ENCODE measurements at places on chromosomes 2 and 18.

GRCh38 chr2:143356336-143356735 lies 227.1 kb downstream of the ARHGAP15 start:
- DNase-seq, result no peak

- no peak for DNase-seq
Measured at GRCh38 chr18:63168287-63168686, 151.3 kb downstream of the BCL2 start.

DNA sequence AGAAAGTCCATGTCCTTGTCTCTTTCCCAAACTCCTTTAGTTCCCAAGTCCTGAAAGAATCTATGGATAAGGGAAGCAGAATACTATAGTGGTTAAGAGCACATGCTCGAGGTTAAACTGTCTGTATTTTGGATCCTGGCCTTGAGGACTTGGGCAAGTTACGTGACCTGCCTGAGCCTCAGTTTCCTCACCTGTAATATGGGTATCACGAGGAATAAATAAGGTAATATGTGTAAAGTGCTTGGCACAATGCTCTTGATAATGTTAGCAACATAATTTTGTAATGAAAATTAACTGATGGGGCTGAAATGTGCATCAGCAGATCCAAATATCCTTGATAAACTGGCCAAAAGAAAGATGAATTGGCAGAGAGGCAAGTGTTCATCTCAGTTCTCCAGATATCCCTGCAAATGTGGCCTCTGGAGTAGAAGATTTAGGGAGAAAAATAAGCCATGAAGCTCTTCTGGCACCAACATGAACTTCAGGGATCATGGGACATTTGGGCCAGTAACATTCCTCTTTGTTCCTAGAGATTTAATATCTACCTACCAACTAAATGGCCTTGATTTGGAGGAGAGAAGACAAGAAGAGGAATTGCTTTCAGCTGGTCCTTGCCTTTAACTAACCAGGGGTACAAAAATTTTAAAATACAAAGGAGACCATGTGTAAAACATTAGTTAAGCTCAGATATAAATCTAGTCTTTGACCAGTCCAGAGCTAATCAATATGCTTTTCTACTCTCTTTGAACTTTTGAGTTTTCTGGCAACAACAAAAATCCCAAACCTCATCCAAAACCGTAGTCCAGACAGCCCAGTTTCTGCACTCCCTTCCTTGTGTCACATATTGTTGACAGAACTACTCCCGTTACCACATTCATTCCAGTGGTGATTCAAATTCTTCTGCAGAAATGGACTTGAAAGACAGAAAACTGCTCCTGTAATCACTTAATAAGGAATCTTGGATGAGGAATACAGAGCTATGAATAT lies 52.7 kb upstream of the EML4 start:
- no peak for DNase-seq

GRCh38 chr2:173990970-173991819 lies 26.0 kb upstream of the SP3 start:
- DNase-seq, result peak; percentile 35

- no peak for DNase-seq
Measured at GRCh38 chr2:207167099-207167923, 1.6 kb upstream of the KLF7 start.

DNA sequence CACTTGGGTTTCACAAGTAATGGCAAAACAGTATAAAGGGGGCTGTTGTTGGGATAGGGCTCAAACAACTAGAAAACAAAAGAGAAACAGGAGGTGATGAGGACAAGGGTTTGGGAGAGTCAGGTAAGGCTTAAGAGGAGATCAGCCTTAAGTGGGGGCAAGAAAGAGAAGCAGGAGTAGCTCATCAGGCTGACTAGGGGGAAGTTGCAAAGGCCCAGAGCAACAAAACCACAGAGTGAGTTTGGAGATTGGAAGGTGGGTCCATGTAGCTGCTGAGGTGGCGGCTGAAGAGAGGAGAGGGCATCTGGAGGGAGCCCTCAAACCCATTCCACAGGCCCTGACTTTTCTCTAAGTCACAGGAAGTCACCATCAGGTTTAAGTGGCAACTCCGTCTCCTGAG lies 126.0 kb downstream of the MREG start:
- no peak for DNase-seq

- DNase-seq, result no peak
Measured at GRCh38 chr2:42843131-42843530, 50.7 kb upstream of the HAAO start.

DNA sequence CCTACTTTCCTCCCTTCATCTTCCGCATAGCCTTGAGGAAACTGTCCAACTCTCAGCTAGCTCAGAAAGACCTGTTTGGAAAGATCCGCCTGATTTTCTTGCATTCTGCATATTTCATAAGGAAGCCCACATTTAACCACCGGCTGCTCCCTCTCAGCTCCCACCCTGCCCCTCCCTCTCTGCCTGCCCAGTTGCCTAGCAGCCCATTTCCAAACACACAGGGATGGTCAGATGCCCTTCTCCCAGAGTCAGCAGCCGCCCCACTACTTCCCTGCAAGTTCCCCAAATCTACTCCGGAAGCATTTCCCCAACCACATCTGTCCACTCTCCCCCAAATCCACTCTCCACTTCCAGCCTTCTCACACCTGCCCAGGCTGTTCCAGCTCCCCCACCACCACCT lies 96.0 kb downstream of the TNS1 start:
- no peak for DNase-seq

DNA sequence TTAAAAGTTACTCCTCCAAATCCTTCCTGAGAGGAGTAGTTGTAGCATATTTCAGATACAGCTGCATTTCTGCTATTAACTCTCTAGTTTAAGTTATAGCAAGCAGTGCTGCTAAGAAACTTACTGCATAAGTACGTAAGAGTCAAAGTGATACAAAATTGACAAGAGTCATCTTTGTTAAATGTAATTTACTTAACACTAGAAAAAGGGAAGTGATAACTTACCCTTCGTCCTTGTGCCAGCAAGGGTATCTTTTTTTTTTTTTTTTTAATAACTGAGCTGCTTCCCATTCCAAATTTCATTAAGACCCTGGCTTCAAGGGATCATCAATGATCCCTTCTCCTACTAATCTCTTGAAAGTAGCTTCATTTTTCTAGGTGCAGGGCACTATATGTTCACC lies 493.0 kb downstream of the PLCL1 start:
- no peak for DNase-seq

DNA sequence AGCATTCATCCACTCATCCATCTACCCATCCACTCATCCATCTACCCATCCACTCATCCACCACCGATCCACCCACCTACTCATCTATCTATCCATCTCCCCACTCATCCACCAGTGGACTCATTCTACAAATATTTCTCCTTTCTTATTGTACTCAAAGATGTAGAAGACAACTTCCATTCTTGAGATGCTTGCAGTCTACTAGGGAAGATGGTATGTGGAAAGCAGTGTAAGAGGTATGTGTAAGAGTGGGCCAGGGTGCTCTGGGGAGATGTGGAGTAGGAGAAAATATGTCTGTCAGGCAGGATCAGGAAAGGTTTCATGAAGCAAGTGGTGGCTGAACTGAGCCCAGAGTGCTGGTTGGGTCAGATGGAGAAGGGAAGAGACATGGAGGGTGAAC lies 150.8 kb downstream of the CELF4 start:
- no peak for DNase-seq

- no peak for DNase-seq
Measured at GRCh38 chr18:57584444-57584843, 2.1 kb downstream of the FECH start.

GRCh38 chr2:201378496-201379397 lies 21.6 kb upstream of the FLACC1 start:
- DNase-seq, result no peak

DNA sequence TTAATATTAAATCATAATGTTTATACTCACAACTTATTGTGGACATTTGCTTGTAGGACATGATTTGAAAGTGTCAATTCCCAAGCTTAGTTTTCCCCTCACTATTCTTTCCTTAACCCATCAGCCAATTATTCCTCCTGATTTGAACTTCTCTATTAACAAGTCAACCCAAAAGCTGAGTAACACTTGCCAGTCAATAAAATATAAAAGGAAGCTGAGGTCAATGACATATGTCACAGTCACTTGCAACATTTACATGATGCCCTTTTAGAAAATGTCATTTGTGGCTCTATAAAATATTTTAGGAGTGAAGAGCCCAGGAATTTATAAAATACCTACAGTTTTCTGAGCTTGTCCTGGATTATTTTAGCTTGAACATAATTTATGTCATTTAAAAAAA lies 7.2 kb downstream of the CCDC68 start:
- DNase-seq, result no peak

GRCh38 chr2:236870370-236870769 lies 215.3 kb upstream of the COPS8 start:
- no peak for DNase-seq

DNA sequence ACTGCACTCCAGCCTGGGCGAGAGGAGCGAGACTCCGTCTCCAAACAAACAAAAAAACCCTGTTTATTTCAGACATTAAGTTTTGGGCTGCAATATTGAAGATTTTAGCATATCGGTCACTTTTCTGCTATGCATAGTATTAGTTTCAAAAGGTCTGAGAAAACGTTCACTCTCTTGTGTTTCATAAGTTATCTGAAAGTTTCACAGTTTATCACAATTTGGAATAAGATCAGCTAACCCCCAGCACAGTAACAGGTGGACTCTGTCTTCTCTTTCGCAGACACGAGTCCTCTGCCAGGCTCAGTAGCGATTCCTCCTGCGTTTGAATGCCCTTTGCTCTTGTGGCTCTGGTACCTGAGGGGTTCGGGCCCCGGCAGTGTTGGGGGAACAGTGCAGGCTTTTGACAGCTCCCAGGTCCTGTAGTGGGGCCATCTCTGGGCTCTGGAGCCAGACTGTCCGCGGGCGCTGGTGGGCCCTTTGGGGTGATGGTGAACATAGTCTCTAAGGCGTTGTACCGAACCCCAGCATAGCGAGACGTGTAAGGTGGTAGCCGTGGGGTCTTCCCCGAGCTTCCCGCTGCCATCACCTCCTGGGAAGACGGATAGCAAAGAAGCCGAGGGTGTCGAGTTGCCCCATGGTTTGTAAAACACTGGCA lies 20.4 kb downstream of the NFATC1 start:
- no peak for DNase-seq

- DNase-seq, result no peak
Measured at GRCh38 chr2:150591496-150592285, 104.2 kb upstream of the RND3 start.

GRCh38 chr2:185006481-185006880 lies 408.2 kb downstream of the ZNF804A start:
- no peak for DNase-seq

GRCh38 chr2:61978522-61978921 lies 73.0 kb downstream of the COMMD1 start:
- no peak for DNase-seq

DNA sequence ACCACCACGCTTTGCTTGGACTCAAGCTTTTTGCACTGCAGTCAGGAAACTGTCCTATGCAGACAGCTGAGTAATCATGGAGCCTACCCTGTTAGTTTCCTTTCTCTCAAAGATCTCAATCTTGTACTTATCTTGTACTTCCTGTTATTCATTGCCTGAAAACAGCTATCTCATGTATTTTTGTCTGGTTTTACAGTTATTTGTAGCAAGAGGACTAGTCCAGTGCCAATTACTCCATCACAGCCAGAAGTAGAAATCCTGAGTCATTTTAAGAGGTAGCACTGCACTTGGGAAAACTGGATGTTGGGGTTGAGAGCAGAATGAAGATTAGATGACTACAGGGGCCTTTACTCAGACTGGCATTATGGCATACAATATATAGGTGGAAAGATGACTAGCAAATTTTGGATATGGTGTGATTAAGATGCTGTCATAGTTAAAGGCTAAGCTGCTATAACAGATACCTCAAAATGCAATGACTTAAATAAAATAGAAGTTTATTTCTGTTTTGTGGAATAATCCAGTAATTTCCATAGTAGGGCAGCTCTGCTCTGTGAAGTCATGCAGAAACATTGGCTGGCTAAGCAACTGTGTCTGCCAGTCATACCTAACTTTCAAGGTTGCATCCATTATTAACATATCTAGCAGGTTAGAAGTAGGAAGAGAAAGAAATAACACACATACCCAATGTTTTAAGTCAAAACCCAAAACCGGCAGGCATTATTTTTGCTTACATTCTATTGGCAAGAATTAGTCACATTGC lies 21.1 kb upstream of the CHMP3 start:
- DNase-seq, result no peak

DNA sequence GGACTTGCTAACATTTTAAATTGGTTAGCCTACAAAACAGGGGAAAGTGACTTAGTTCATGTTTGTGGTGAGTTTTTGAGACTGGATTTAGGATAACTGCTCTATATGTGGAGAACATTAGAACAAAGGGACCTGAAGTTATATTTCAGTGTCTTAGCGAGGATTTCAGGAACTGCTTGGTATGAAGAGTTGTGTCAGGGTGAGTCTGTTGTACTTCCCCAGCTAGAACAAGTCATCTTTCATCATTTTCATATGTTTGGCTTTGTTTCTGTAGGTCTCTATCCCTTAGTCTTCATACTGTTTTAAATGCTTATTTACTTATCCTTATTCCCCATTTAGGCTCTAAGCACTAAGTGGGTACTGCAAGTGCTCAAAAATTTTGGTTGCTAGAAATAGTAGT lies 41.9 kb downstream of the KCMF1 start:
- DNase-seq, result no peak

DNA sequence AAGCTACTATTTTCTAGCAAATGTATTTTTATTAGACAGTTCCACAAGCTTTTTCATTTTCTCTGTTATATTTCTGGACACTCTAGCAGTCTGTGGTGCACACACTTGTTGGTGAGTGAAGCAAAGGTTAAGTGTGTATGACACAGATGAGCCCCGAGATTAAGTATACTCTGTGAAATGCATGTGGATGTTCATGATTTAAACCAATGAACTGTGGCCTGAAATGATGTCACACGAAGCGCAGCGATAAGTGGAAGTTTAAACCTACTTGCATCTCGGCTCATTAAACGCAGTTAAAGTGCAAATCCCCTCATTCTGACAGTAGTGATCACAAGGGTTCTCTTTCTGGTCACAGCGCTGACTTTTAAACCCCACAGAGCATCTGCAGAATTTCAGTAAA lies 1488.8 kb upstream of the NXPH2 start:
- DNase-seq, result peak; percentile 30

- DNase-seq, result no peak
Measured at GRCh38 chr2:63053889-63054602, 3.4 kb downstream of the OTX1 start.

DNA sequence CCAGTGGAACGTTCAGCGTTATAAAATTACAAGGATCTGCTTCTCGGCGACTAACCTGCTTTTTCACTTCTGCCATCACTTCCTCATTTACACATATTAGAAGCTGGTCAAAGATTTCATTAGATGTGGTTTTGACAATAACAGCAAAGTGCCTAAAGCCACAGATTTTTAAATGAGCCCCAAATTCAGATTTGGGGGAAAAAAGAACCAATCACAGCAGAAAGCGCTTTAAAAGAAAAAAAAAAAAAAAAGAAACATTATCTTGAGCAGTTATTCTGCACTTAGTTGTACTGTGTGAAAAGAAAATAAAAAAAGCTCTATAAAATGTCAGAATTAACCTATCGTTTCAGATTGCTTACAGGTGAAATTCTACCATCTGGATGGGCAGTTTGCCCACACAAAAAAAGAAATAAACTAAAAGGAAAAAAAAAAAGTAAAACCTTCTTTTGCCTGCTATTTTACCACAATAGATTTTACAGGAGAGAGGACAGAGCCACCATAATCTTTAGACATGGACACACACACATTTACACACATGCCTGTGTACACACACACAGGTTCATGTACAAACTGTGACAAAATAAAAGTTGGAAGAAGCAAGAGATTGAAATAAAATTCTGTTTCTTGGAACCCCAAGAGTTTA lies 167.2 kb downstream of the TCF4 start:
- no peak for DNase-seq

Measured in NCI-H524 treated with DMSO at 0.1 percent for 48 hours (cell line).